Central memory CD8-positive, alpha-beta T cell (primary cell): ENCODE measurements at places on chromosomes 2 and 18.

DNA sequence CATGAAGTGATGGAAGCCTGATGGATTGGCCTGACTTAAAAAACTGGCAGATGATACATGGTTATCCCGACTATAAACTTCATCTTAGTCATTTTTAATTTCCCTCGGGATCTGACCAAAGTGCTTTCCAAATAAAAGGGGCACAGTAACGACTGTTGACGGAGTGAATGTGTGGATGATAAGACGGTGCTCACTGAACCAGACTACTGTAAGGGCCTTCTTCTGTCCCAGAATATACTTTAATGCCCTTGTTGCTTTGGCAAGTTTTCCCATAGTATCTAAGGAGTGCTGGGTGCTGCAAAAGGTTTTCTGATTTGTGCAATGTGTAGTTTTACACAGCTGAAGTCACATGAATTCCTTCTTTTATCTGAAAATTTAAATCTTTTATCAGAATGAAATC lies 373.5 kb downstream of the DSEL start:
- no peak for DNase-seq
- H3K4me3 ChIP-seq = no peak overlapping the region
- peaks cover 4% of the 10 kb centered on the region for H3K36me3 ChIP-seq
- no peaks in the 10 kb centered on the region for H3K4me1 ChIP-seq

GRCh38 chr2:69298261-69298660 lies 88.8 kb downstream of the GFPT1 start:
- H3K4me3 ChIP-seq = no peak overlapping the region
- no peak for DNase-seq
- H3K4me1 ChIP-seq = no peaks in the 10 kb centered on the region
- H3K27ac ChIP-seq = no peak overlapping the region

DNA sequence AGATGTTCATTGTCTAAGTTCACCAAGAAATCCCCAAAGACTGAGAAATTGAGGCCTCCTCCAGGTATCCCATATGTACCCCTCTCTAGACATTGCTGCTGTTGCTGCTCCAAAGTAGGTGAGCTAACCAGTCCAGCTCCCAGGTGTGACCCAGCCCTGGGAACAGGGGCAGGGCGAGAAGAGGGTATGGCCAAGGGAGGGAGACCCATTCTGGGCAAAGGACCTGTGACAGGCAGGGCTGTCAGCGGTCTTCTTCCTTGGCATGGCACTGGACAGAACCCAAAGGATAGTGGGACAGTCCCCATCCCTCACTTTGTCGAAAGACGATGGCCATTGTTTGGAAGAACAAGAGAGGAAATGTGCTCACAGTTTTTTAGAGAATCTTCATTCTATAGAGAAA lies 7.2 kb upstream of the INO80C start:
- H3K4me3 ChIP-seq = no peak overlapping the region
- DNase-seq = no peak
- no peak overlapping the region for H3K27ac ChIP-seq

DNA sequence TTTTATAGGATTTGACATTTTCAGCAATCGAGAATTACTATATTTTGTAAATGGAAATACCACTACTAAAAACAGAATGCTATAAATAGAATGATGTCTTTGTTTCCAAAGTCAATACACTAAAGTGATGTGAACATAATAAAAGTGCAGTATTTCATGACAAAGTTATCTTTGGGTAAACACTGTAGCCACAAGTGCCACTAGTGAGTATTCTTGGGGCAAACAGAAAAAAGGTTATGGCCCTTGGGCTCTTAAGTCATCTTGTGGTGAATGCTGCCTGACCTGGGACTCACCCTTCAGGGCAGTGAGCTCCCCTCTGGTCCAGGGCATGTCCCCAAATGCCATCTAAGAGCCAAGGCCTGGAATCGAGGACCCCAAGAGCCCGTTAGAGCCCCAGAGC lies 99.2 kb upstream of the KYNU start:
- no peaks in the 10 kb centered on the region for H3K4me1 ChIP-seq
- no peak overlapping the region for H3K27ac ChIP-seq
- no peak for DNase-seq
- H3K36me3 ChIP-seq = no peaks in the 10 kb centered on the region
- no peaks in the 10 kb centered on the region for H3K27me3 ChIP-seq
- no peak overlapping the region for H3K4me3 ChIP-seq

DNA sequence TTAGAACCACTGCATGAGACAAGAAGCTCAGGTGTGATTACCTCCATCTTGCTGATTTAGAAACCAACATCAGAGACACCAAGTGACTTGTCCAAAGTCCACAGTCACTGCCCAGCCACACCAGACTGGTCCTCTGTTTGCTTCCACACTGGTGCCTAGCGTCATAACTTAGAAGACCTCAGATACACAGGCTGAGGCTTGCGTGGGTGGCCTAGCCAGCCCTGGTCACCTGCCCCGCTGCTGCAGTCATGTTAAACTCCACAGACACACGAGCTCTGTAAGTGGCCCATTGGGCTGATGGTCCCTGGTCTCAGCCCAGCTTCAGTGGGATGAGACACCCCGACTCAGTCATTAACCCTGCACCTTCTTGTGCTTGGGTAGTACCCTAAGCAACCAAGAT lies 47.1 kb downstream of the CNGA3 start:
- H3K36me3 ChIP-seq = no peaks in the 10 kb centered on the region
- H3K27ac ChIP-seq = no peak overlapping the region
- no peaks in the 10 kb centered on the region for H3K4me1 ChIP-seq
- H3K27me3 ChIP-seq = peaks cover 53% of the 10 kb centered on the region
- no peak for DNase-seq

GRCh38 chr2:29011418-29012060 lies 30.4 kb downstream of the TOGARAM2 start:
- H3K4me3 ChIP-seq = peak overlapping the region; percentile 88
- H3K27me3 ChIP-seq = no peaks in the 10 kb centered on the region
- H3K36me3 ChIP-seq = peaks cover 28% of the 10 kb centered on the region

DNA sequence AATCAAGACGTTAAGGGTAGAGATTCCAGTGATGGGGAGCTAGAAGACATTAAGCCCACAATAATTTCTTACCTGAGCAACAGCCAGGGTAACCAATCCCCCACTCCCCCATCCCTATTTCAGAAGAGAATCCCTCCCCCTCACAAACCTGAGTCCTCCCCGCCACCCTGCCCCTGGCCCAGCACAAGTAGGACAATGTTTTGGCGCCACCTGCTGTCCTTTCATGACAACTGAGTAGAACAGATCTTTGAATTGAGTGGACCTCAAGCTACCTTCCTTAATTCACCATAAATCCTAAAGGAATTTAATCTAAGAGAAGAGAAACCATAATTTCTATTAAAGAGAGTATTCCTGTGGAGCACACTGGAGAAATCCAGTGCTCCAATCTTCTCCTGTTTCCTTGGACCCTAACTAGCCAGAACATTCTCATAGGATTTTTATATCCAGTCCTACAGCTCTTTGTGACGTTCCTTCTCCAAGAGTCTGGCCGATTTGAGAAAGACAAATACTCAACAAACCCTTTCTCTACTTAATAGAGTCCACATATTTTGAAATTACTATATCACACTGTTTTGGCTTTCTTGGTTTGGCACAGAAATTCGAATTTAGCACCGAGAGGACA lies 41.1 kb downstream of the NHEJ1 start:
- no peak overlapping the region for H3K4me3 ChIP-seq
- H3K27ac ChIP-seq = no peak overlapping the region
- peaks cover 4% of the 10 kb centered on the region for H3K36me3 ChIP-seq
- peaks cover 22% of the 10 kb centered on the region for H3K4me1 ChIP-seq
- DNase-seq = peak; percentile 39

GRCh38 chr2:216233281-216233995 lies 124.3 kb downstream of the XRCC5 start:
- H3K27me3 ChIP-seq = no peaks in the 10 kb centered on the region
- no peak for DNase-seq
- H3K4me3 ChIP-seq = no peak overlapping the region
- peaks cover 8% of the 10 kb centered on the region for H3K4me1 ChIP-seq
- H3K36me3 ChIP-seq = no peaks in the 10 kb centered on the region

DNA sequence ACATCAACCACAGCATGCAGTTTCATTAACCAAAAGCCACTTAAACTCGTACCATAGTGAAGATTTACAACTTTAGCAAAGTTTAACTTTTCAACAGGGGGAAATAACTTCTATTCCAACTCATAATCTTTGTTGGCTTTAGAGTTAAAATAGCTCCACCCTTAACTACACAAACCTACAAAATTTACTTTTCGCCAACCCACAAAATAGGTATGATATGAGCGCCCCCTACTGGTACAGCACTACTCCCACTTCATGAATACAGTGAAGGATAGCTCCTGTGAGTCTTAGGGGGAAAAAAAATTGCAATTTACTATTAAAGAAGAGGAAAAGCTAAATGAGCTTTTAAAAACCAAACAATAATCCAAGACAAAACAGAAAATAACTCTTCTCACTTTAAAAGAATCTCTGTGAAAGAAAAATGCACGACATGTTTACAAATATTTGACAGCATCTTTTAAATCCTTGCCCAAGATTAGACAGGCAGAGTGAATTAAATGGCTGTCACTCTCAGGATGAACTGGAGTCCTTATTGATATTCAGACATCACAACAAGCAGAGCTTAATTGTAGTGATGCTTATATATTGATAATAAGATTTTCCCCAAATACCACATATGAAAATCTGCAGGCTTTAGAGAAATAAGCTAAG lies 32.2 kb downstream of the TMEFF2 start:
- no peak overlapping the region for H3K4me3 ChIP-seq
- peaks cover 27% of the 10 kb centered on the region for H3K27me3 ChIP-seq
- H3K4me1 ChIP-seq = peaks cover 5% of the 10 kb centered on the region
- DNase-seq = peak; percentile 44
- no peaks in the 10 kb centered on the region for H3K36me3 ChIP-seq

DNA sequence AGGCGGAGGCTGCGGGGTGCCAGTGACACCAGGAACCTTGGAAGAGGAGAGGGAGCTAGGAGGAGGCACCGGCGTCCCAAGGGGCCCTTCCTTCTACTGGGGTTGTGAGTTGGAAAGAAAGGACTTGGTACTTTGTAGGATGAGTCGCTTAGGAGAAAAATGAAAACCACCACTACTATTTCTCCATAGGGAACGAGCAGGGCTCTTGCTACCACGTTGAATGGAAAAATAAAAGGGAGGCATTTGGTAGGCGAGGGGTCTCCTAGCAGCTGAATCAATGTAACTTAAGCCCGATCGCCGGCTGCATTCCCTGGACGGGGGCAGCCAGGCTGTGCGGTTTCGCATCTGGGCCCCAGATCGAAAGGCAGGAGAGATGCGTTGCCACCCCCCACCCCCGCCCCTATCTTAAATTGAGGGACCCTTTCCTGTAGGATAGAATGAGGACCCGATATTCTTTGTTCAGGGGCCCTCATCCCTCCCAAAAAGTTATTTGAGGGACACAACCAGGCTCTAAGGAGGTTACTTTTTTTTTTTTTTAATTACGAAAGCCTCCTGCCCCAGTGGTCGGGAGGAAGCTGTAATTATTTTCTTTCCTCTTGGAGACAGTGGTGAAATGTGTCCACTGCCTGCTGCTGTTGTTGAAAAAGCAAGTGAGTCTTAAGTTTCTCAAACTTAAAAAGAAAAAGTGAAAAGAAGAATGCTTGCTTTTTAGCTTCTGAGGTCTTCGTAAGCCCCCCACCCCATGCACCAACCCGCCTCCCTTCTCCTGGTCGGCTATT lies 1.3 kb downstream of the IGFBP2 start:
- H3K4me3 ChIP-seq = peak overlapping the region; percentile 71
- no peak overlapping the region for H3K27ac ChIP-seq
- peaks cover 14% of the 10 kb centered on the region for H3K4me1 ChIP-seq
- peaks cover 82% of the 10 kb centered on the region for H3K27me3 ChIP-seq
- no peaks in the 10 kb centered on the region for H3K36me3 ChIP-seq

- H3K27me3 ChIP-seq = no peaks in the 10 kb centered on the region
- no peaks in the 10 kb centered on the region for H3K36me3 ChIP-seq
- no peak for DNase-seq
- no peak overlapping the region for H3K4me3 ChIP-seq
Observed at GRCh38 chr2:205543262-205543843, 138.9 kb upstream of the NRP2 start.

DNA sequence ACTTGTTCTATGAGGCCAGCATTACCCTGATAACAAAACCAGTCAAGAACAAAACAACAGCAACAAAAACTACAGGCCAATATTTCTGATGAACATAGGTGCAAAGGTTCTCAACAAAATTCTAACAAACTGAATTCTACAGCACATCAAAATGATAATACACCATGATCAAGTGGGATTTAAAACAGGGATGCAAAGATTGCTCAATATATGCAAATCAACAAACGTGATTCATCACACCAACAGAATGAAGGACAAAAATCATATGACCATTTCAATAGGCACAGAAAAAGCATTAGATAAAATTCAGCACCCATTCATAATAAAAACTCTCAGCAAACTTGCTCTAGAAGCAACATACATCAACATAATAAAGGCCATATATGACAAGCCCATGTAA lies 173.6 kb downstream of the CAMKMT start:
- no peak overlapping the region for H3K4me3 ChIP-seq
- no peak overlapping the region for H3K27ac ChIP-seq
- H3K4me1 ChIP-seq = no peaks in the 10 kb centered on the region
- peaks cover 3% of the 10 kb centered on the region for H3K36me3 ChIP-seq
- no peaks in the 10 kb centered on the region for H3K27me3 ChIP-seq
- no peak for DNase-seq

DNA sequence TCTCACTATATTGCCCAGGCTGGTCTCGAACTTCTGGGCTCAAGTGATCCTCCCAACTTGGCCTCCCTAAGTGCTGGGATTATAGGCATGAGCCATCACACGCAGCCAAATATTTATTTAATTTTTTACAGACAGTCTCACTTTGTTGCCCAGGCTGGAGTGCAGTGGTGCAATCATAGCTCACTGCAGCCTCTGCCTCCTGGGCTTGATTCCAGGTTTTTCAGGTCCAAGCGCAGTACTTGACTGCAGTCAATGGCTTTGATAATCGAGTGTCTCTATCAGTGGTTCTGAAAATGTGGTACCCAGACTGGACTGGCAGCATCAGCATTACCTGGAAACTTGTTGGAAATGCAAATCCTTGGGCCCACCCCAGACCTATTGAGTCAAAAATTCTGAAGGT lies 63.1 kb downstream of the PLB1 start:
- no peaks in the 10 kb centered on the region for H3K4me1 ChIP-seq
- no peak overlapping the region for H3K27ac ChIP-seq
- H3K36me3 ChIP-seq = peaks cover 2% of the 10 kb centered on the region
- no peak overlapping the region for H3K4me3 ChIP-seq
- no peaks in the 10 kb centered on the region for H3K27me3 ChIP-seq

GRCh38 chr2:206336861-206337260 lies 62.4 kb downstream of the ZDBF2 start:
- peaks cover 23% of the 10 kb centered on the region for H3K27me3 ChIP-seq
- no peaks in the 10 kb centered on the region for H3K36me3 ChIP-seq
- no peak overlapping the region for H3K4me3 ChIP-seq
- DNase-seq = no peak
- no peak overlapping the region for H3K27ac ChIP-seq
